ENCODE measurements at places on chromosomes 11 and 22. TPM values are rescaled to one million over a fixed set of nuclear protein-coding genes. Genes with fewer than 3 reads are reported as not detected.
A peak's percentile ranks its signal among the peaks of the same experiment; 100 is the strongest.

SEC14L6 gene
- not detected for total RNA-seq

DNA sequence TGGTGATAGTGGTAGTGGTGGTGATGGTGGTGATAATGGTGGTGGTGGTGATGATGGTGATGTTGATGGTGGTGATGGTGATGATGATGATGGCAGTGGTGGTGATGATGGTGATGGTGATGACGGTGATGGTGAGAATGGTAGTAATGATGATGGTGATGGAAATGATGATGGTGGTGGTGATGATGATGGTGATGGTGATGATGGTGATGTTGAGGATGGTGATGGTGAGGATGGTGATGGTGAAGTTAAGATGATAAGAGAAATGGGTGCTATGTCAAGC lies 11.8 kb downstream of the MRGPRG start:
- H3K27me3 ChIP-seq, result peaks cover 4% of the 10 kb centered on the region
- H3K36me3 ChIP-seq, result no peaks in the 10 kb centered on the region
- no peak for DNase-seq
- no peak overlapping the region for H3K4me3 ChIP-seq
- H3K4me1 ChIP-seq, result peaks cover 4% of the 10 kb centered on the region
- H3K27ac ChIP-seq, result no peak overlapping the region

DNA sequence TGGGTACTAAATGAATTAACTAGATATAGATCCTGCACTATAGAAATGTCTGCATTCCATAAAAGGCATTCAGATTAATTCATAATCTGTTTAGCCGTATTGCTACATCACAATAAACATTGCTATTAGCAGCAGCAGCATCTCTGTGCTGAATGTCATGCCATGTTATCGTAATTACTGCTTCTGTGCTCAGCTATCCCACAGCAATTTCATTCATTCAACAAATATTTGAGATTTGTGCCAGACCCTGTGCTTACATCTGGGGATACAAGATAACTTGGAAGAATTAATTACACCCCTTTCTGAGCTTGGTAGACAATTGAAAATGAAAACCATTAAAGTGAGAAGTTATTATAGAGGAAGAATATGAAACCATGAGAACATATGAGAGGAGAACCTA lies 185.8 kb upstream of the C11orf87 start:
- no peak overlapping the region for H3K4me3 ChIP-seq
- no peak for DNase-seq
- no peaks in the 10 kb centered on the region for H3K36me3 ChIP-seq
- H3K4me1 ChIP-seq, result no peaks in the 10 kb centered on the region
- no peak overlapping the region for H3K27ac ChIP-seq

DNA sequence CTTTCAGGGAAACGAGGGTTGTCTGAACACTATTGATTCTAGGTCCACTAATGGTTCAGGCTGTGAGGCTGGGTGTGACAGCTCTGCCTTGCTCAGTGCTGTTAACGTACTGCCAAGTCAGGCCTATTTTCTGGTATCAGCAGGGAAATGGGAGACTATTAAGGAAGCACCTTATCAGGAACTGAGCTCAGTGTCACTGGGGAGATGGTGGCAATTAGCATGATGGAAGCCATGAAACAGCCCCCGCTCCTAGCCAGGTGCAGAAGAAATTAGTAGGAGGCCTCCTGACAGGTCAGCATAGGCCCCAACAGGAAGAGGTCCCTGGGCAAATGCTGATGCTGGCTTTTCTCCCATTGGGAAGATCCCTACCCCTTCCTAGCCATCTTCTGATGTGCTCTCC lies 42.6 kb upstream of the LMO2 start:
- no peak for DNase-seq
- H3K36me3 ChIP-seq, result no peaks in the 10 kb centered on the region
- H3K27ac ChIP-seq, result no peak overlapping the region
- peaks cover 3% of the 10 kb centered on the region for H3K4me1 ChIP-seq

DNA sequence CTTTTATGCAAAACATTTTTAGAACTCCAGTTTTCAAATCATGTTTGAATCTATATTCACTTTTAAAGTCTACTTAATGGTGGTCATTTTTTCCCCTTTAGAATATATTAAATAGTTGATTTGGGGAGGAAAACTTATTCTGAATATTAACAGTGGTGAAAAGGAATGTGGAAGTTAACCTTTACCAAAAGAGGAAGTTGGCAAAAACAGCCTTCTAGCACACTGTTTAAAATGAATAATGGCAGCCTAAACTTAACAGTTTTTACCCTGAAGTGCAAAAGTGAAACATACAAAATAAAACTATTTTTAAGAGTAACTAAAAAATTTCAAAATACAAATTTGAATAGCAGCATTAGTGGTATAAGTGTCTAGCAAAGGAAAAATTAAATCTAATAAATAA lies 86.4 kb downstream of the GRK3 start:
- H3K36me3 ChIP-seq, result peaks cover 6% of the 10 kb centered on the region
- H3K4me3 ChIP-seq, result no peak overlapping the region
- no peaks in the 10 kb centered on the region for H3K27me3 ChIP-seq
- no peak for DNase-seq

DNA sequence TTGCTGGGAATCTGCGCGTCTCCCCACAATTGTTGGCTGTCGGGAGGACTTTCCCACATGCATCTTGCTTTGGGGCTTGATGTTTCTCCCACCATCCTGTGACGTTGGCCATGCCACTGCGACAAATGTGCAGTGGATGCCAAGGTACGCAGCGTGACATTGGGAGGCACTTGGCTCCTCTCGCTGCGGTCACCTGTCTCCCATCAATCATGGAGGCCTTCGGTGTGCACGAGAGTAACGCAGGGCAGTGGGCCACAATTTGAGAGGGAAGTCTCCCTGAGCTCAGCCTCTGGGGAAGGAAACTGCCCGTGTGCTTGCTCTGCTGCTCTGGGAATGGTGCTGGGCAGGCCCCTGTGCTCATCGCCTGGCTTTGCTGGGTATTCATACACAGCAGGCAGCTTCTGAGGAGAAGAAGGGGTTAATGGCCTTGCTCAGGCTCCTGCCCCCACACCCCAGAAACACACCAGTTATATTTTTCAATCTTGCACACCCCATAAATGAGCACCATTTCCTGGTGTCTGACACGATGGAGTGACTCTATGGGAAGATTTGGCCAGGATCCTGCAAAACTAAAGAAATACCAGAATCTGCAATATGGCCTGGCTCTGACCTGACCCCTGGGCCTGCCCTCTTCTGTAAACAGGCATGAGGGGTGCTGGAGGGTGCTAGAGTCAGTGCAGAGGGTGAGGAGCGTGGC lies 153.5 kb downstream of the ADAMTS15 start:
- H3K27me3 ChIP-seq, result peaks cover 1% of the 10 kb centered on the region
- H3K4me1 ChIP-seq, result no peaks in the 10 kb centered on the region
- DNase-seq, result no peak
- H3K4me3 ChIP-seq, result no peak overlapping the region
- H3K36me3 ChIP-seq, result no peaks in the 10 kb centered on the region
- H3K27ac ChIP-seq, result no peak overlapping the region

DNA sequence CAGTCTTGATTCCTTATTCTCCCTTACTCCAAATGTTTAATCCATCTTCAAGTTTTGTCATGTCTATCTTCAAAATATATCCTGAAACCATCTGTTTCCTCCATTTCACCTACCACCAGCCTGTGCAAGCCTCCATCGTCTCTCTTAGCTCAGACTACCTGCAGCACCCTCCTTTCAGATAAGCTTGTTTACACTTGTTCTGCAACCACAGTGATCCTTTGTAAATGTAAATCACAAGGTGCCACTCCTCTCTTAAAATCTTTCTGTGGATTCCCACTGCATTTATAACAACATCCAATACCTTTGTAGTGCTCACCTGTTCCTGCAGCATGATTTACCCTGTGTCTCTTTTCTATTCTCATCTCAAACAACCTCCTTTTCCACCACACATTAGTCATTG lies 31.8 kb upstream of the GPR83 start:
- peaks cover 64% of the 10 kb centered on the region for H3K36me3 ChIP-seq
- no peaks in the 10 kb centered on the region for H3K4me1 ChIP-seq
- no peak for DNase-seq
- no peak overlapping the region for H3K27ac ChIP-seq
- H3K4me3 ChIP-seq, result no peak overlapping the region

- peaks cover 3% of the 10 kb centered on the region for H3K36me3 ChIP-seq
- no peaks in the 10 kb centered on the region for H3K4me1 ChIP-seq
- no peaks in the 10 kb centered on the region for H3K27me3 ChIP-seq
- peak; percentile 73 for DNase-seq
- H3K4me3 ChIP-seq, result no peak overlapping the region
Observed at GRCh38 chr11:61254403-61255025, 13.5 kb downstream of the PGA5 start.

DNA sequence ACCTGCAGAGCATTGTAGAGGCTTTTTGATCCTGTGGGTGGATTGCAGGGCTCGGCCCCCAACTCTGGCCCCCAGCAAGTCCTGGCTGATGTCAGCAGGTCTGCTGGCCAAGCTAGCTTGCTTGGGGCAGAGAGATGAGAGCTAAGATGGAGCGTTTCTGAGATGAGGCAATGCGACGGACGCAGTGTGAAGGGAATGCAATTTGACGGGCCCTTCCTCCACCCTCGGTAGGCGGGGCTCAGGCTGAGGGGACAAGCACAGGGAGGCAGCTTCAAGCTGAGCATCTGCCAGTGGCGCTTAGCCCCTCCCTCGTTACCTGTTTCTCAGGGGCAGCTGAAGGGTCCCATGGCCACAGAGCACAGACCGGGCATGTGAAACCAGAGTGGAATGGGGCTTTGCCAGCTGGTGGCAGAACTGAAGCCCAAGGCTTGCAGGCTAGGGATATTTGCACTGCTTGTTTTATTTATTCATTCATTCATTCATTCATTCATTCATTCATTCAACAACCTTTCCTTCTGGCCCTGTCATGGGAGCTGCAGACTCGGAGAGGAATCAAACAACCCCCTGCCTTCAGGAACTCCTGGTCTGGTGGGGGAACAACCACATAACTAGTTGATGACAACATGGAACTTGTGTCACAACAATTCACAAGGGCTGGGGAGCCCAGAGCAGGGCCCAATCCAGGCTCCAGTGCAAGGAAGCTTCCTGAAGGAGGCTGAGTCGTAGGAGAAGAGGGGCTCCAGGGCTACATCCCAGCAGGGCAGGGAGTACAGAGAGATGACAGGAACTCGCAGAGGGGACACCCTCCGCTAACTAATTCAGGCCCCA lies 66.8 kb downstream of the THAP12 start:
- DNase-seq, result no peak
- H3K27ac ChIP-seq, result no peak overlapping the region
- H3K27me3 ChIP-seq, result peaks cover 3% of the 10 kb centered on the region

GRCh38 chr11:12137005-12137690 lies 26.8 kb downstream of the MICAL2 start:
- no peak overlapping the region for H3K4me3 ChIP-seq
- H3K27me3 ChIP-seq, result no peaks in the 10 kb centered on the region
- peaks cover 44% of the 10 kb centered on the region for H3K4me1 ChIP-seq

DNA sequence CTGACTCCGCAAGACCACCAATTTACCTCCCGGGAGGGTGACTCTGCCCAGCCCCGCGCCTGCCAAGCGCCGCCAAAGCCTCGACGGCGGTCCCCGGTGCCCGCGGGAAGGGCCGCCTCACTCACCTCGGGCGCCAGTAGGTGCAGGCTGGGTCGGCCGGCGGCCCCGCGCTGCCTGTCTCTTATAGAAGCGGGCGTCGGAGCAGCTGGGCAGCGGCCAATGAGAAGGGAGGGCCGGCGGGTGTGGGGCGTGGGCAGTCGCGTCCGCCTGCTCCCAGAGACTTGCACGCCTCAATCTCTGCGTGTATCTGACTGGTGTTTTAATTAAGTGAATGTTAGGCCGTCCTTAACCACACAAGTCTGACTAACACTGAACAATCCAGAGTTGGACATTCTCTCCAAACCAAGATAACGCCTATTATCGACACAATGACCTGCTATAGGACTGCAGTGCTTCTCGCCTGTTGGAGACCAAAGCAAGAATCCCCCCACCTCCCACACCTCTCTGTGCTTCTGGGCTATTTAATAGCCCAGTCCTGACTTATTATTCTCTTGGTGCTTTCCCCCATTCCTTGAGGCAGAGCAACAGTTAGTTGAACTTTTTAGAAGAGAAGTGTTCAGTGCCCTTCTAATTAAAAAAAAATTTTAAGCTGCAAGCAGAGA lies at the start of gene TPH1:
TPH1 (minus strand) TSS at position 154 of the 662 bp plus-strand sequence. CDS start 5,507 bp downstream, outside the sequence.
- no peak within 1 kb of the TSS for H3K4me3 ChIP-seq
- no peak within 1 kb of the TSS for H3K27ac ChIP-seq
- no peaks in the 10 kb centered on the region for H3K4me1 ChIP-seq
- no peaks in the 10 kb centered on the region for H3K36me3 ChIP-seq

DNA sequence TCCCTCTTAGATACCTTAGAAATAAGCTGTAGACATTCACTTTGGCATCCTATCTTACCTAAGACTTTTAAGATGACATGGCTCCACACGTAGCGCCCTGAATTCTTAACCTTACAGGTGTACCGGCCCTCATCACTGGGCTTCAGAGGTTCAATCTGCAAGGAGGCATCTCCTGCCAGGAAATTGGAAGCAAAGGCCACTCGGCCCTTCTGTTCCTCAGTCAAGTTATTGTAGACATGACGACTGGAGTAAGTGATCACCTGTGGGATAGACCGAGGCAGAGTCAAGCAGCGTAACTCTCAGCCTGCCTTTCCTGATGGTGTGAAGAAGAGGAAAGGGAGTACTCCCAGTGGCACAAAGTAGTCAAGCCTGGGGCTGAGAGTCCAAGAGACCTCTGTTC lies 22.5 kb upstream of the HSPA8 start:
- no peak for DNase-seq
- H3K4me3 ChIP-seq, result no peak overlapping the region
- no peak overlapping the region for H3K27ac ChIP-seq
- H3K4me1 ChIP-seq, result peaks cover 35% of the 10 kb centered on the region
- H3K27me3 ChIP-seq, result no peaks in the 10 kb centered on the region

DNA sequence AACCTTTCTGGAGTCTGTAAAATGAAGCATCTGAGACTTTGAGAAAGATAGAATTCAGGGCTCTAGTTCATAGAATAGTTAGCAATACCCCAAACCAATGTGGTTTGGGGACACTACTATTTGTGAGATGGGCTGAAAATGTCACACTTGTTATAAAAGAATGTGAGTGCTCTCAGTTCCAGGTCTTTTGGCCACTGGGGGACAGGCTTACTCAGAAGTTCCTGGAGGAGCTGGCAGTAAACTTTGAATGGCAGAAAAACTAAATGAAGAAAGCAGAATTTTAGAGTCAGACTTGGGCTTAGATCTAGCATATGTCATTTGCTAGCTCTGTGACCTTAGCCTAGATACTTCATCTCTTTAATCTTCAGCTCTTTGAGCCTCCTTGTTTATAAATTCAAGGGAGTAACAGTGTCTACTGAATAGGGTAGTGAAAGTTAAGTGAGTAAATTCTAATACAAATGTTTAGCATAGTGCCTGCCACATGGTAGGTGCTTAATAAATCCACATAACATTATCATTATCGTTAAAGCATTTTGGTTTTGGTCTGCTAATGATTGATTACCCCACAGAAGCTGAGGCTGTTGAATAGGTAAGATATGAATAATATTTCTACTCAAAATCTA lies 3.7 kb downstream of the LYVE1 start:
- H3K36me3 ChIP-seq, result no peaks in the 10 kb centered on the region
- no peak overlapping the region for H3K4me3 ChIP-seq
- peaks cover 1% of the 10 kb centered on the region for H3K27me3 ChIP-seq
- H3K27ac ChIP-seq, result no peak overlapping the region

DNA sequence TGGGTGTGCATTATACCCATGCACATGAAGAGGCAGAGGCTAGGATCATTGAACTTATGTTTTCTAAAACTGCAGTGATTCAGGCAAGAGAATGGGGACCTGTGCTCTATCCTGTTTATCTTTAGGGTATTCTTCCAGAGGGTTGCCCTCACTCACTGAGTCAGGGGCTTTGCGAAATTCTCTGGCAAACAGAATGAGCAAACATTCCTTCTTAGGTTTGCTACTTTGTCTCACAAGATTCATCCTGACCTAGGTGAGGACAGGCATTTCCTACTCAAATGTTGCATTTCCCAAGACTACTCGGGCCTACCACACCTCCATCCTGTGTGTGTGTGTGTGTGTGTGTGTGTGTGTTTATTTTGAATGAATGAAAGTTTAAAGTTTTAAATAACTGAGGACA lies 2.7 kb upstream of the EIF3M start:
- peaks cover 17% of the 10 kb centered on the region for H3K36me3 ChIP-seq
- no peak overlapping the region for H3K4me3 ChIP-seq
- H3K27me3 ChIP-seq, result no peaks in the 10 kb centered on the region
- DNase-seq, result no peak
- peaks cover 16% of the 10 kb centered on the region for H3K4me1 ChIP-seq
